ENCODE measurements at places on chromosomes 4 and X.
A peak's percentile ranks its signal among the peaks of the same experiment; 100 is the strongest.

GRCh38 chr4:47104986-47105385 lies 73.6 kb downstream of the GABRB1 start:
- DNase-seq: no peak

DNA sequence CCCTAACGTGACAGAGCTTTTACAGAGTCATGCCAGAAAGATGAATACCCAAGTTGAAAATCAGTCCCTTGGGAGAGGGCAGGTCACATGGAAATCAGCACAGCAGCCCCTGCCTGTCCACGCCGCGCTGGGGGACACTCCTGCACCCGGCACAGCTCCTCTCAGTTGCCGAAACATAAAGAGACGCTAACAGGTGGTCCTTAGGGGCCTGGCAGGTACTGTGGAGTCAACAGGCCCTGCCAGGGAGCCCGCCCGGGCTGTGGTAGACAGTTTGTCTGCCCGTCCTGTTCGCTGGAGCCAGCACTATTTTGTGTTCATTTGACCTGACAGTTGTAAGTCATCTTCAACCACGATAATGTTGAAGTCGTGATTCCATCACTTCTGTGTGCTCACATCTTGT lies 30.5 kb downstream of the NELFA start:
- DNase-seq: no peak

DNA sequence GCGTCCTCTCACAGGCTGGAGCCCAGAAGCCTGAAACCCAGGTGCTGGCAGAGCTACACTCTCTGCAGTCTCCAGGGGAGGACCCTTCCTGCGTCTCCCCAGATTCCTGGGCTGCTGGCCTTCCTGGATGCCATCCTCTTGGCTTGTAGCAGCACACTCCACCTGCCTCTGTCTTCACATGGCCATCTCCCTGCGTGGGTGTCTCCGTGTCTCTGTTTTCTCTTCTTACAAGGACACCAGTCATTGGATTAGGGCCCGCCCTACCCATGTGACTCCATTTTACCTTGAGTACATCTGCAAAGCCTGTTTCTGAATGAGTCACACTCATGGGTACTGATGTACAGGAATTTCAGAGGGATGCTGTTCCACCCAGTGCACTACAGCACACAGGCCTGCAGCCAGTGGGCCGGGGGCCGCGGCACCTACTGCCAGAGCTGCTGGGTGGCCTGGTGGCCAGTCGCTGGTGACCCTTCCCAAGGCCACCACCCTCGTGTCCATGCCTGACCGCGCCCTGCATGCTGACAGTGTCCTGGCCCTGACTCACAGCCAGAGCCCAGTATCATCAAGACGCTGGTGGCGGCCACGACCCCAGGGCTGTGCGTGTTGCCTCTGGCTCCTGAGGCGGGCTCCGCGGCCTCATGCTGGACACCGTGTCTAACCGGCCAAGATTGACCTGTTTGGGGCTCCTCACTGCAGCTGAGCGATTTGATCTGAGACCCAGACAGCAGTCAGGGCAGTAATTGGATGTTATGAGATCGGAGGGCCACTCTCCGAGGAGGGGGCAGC lies 63.6 kb upstream of the NKX1-1 start:
- DNase-seq: no peak

GRCh38 chr4:113013751-113014150 lies 35.7 kb upstream of the ANK2 start:
- DNase-seq: no peak

DNA sequence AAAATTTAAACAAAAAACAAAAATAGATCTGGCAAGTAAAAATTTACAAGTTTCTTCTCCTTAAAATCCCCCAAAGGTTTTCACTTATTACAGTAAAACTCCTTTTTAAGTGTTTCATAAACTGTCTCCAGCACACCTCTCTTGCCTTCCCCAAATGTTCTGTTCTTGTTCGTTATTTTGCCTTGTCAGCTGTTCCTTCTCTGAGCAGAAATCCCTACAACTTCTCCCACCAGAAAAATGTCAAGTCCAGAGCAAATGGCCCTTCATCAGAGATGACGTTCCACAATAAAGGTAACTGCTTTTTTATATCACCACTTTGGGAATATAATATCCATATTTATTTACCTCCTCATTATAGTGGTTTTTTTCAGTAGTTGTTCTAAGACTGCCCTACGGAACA lies 432.1 kb downstream of the ADAM29 start:
- no peak for DNase-seq

DNA sequence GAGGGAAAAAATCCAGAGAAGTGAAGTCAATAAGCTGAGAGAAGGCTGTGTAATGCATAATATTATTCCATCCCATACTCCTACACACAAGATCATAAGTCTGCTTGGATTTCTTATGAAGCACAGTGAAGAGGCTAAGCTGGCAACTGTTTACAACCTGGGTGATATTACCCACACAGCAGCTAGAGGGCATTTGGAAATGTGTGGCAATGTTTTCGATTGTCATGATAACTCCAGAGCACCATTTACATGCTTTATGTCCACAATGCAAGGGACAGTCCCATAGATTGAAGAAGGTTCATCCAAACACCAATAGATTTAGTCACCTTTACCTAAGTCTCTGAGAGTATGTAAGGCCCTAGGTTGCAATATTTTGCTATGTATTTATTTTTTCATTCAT lies 412.2 kb downstream of the PPP3CA start:
- DNase-seq: peak; percentile 15

DNA sequence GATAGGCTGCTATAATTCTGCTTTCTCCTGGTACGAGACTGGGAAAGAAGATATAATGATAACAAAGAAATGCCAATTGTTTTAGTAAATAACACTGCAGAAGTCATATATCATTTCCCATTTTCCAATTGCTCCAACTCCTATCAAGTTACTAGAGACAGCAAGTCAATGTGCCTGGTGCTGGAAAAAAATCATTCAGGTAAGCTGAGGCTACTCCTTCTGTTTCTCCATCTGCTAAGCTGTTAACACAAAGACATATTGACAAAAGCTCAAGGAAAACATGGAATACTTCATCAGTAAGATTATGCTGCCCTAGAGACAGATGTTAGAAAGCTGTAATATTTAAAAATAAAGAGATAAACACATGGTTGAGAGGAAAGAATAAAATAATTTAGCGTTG lies 10.0 kb downstream of the NAA11 start:
- DNase-seq: no peak

- peak; percentile 22 for DNase-seq
Observed at GRCh38 chr4:139511320-139511719, 44.7 kb downstream of the SETD7 start.

DNA sequence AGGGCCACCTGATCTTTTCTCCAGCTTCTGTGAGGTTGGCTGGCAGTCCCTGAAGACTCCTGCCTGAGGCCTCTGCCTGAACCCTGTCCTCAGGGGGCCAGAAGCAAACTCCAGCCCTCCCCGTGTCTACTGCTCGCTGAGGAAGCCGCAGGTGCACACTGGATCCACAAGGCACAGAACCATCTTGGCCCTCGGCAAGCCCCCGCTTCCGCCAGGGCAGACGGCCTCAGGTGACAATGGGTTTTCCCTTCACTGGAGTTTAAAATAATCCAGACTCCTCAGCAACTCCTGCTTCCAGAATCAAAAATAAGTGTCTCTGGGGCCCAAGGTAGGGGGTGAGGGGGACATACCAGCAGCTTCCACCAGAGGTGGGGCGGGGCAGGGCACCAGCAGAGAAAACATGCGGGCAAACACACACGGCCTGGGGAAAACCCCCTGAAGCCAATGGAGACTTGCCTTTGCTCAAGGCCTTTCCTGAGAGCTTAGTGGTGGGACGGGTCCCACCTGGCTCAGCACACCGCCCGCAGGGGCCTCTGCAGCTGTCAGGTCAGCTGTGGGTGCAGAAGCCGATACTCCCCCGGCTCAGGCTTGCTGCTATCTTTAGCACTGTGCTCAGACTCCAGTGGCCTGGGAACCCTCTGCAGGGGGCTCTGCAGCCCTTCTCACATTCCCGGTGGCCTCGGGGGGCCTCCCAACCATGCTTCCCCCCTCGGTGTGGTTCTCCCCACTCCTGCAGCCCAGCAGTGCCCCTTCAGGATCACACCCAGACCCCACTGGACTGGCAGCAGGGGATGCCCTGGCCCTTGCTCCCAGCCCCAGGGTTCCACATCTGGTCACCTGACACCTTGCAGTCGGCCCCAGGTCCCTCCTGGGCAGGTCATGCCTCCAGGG lies 1.9 kb downstream of the MYL5 start:
- no peak for DNase-seq
